ENCODE measurements at places on chromosomes 3 and 15.

DNA sequence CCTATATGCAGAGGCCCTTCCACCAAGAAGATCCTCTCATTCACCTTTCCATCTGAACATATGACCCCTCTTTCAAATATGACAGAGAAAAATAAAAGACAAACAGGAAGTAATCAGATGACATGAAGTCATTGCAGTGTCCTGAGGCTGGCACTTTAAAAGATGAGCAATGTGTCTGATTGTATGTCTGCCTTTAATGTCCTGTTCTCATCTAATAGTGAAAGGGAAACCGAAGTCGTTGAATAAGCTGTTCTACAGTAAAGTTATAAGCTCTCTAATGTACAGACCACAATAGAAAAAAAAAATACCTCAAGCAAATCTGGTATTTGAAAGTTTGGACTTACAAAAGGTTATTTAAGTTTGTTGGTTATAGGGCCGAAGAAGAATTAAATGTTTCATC lies 243.0 kb downstream of the CLSTN2 start:
- no peak for DNase-seq

- no peak for DNase-seq
Observed at GRCh38 chr3:129101370-129102138, 20.1 kb downstream of the RAB43 start.

GRCh38 chr15:90101130-90101968 lies 919 bp downstream of the IDH2 start:
- no peak for DNase-seq

DNA sequence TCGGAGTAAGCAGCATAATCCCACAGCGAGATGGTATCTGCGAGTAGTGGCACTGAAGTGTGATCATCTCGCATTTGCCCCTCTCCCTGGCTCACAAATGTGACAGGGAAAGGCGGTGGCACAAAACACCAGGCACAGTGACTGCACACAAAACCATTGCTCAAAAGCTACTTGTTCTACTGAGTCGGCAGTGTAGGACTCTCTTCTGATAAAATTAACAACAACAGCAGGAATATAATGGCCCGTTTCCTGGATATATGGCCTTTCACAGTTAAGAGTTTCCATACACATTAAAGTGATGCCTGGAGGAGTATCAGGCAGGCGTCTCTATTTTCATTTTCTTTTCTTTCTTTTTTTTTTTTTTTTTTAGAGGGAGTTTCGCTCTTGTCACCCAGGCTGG lies 69.0 kb downstream of the MYO1E start:
- no peak for DNase-seq
